Left ventricle myocardium inferior (tissue), 1 donor: ENCODE measurements at places on chromosomes 2 and 18. TPM values are rescaled to one million over a fixed set of nuclear protein-coding genes. Genes with fewer than 3 reads are reported as not detected.

DNA sequence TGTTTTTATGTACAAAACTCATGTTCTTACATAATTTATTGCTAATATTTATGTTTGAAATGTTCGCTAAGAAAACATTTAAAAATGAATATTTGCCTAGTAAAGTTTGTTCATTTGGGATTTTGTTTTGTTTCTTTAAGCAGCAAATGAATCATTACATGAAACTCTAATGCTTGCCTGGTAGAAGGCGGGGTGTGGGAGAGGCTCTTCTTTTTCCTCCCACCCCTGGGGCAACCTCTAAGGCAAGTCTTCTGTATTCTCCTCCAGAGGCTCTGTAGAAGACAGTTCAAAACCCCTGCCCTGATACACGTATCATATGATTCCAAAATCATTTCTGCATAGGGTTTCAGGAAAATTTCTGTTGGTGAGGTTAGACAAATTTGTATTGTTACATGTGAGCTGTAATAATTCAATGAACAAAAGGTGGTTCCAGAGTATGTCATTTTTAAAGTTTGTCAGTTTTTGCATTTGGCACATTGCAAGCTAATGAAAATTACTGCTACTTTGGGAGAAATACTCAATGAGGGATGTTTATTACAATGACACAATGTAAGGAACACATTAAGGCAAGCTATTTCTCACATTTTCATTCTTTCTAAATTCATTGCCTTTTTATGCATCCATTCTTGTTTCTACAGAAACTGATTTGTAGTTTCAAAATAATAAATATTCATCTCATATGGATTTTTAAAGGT lies 302.3 kb upstream of the UBE2E3 start:
- no peak overlapping the region for H3K27ac ChIP-seq
- no peak overlapping the region for H3K4me3 ChIP-seq
- H3K4me1 ChIP-seq: no peaks in the 10 kb centered on the region
- peaks cover 24% of the 10 kb centered on the region for H3K27me3 ChIP-seq

The PNKD gene
- 75.4 TPM for total RNA-seq

DNA sequence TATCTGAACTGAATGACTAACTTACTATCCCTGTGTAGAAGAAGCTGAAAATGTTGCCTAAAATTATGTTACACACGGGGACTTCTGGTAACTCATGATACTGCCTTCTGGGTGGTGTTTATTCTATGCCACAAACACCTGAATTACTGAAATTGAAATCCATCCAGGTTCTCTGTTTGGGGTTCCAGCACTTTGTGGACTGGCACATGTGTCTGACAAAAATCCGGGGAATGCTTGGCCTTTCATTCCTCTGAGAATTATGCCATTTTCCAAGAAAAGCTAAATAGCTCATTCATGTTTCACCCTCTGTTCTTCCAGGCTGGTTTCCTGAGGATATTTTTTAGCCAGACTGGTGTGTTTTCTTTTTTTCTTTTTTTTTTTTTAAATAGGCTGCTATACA lies 59.5 kb upstream of the POU3F3 start:
- H3K27me3 ChIP-seq: peaks cover 59% of the 10 kb centered on the region
- no peak overlapping the region for H3K27ac ChIP-seq
- peaks cover 7% of the 10 kb centered on the region for H3K4me1 ChIP-seq
- H3K4me3 ChIP-seq: no peak overlapping the region
- no peaks in the 10 kb centered on the region for H3K36me3 ChIP-seq

DNA sequence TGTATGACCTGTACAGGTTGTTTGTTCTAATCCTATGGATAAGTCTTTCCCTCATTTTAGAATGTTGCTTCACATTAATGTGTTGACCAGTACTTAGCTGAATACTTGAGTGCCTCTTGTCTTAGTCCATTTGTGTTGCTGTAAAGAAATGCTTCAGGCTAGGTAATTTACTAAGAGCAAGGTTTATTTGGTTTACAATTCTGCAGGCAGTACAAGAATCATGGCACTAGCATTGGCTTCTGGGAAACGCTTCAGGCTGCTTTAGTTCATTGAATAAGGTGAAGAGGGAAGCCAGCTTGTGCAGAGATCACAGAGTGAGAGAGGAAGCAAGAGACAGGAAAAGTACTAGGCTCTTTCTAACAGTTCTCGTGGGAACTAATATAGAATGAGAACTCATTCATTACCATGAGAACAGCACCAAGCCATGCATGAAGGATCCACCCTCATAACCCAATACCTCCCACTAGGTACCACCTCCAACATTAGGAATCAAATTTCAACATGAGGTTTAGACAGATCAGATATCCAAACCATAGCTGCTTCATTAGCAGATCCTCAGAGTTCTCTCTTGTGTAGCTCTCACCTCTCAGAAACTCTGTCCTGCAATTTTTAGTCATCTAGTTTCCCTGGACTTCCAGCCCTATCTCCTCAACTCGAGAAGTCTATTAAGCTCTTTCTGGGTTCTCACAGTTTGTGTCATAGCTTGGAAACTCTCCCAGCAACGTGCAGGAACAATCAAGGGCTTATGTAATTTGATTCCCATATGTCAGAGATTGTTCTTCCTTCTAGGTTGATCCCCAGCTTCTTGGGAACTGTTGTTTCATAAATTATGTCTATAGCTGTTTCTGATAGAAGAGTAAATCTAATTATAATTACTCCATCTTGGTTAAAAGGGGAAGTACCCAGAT lies 2082.3 kb upstream of the CELF4 start:
- H3K27ac ChIP-seq: no peak overlapping the region
- H3K4me3 ChIP-seq: no peak overlapping the region
- no peak for DNase-seq
- H3K36me3 ChIP-seq: no peaks in the 10 kb centered on the region
- no peaks in the 10 kb centered on the region for H3K27me3 ChIP-seq
- no peaks in the 10 kb centered on the region for H3K4me1 ChIP-seq

GRCh38 chr18:48408111-48408726 lies 964 bp downstream of the ZBTB7C start:
- peak overlapping the region; percentile 88 for H3K27ac ChIP-seq
- peaks cover 38% of the 10 kb centered on the region for H3K27me3 ChIP-seq
- H3K36me3 ChIP-seq: no peaks in the 10 kb centered on the region
- peak; percentile 23 for DNase-seq
- peak overlapping the region; percentile 84 for H3K4me3 ChIP-seq

The STON1 gene
- 6.9 TPM for total RNA-seq

DNA sequence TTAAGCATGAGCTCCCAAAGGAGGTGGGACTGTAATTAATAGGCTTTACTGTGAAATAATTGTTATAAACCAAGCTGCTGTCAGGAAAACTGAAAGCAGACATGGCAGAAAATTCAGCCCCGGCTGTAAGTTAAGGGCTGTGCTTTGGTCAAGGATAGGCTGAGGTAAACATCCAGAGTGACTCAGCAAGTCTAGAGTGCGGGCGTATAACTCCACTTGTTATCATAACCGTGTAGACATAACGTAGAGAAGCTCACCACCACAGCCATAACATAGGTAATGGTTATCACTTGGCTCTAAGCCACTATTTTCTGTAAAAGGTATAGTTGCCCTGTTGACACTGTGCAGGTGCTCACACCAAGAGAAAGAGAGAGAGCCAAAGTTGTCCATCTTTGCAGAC lies 316.8 kb downstream of the DCDC2C start:
- no peaks in the 10 kb centered on the region for H3K27me3 ChIP-seq
- no peak overlapping the region for H3K27ac ChIP-seq
- H3K4me3 ChIP-seq: no peak overlapping the region
- H3K36me3 ChIP-seq: no peaks in the 10 kb centered on the region
- DNase-seq: no peak

The ANKRD30B gene
- not detected for total RNA-seq

GRCh38 chr2:108920686-108921085 lies 68.3 kb downstream of the EDAR start:
- H3K4me1 ChIP-seq: peaks cover 2% of the 10 kb centered on the region
- no peak overlapping the region for H3K27ac ChIP-seq
- no peaks in the 10 kb centered on the region for H3K36me3 ChIP-seq
- peaks cover 25% of the 10 kb centered on the region for H3K27me3 ChIP-seq

GRCh38 chr2:236636261-236636660 lies 66.6 kb downstream of the ACKR3 start:
- H3K4me1 ChIP-seq: peaks cover 12% of the 10 kb centered on the region
- no peak overlapping the region for H3K27ac ChIP-seq
- no peaks in the 10 kb centered on the region for H3K36me3 ChIP-seq
- H3K4me3 ChIP-seq: no peak overlapping the region
- no peak for DNase-seq
- no peaks in the 10 kb centered on the region for H3K27me3 ChIP-seq

The CKAP2L gene
- 0.38 TPM for total RNA-seq

DNA sequence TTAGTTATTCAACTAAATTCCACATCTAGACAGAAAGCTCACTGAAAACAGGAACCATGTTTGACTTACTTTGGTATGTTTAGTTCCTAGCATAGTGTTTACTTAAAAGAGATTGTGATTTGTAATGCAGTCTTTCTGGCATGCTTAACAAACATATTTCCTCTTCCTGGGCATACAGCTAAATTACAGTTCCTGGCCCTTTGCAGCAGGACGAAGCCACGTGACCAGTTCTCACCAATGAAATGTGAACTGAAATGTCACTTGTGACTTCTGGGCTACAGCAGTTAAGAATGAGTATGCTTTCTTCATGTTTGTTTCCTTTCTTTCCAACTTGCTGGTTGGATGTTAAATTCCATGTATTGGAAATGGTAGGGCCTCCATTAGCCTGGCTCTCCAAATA lies 330.5 kb downstream of the FIGN start:
- no peak for DNase-seq
- no peaks in the 10 kb centered on the region for H3K4me1 ChIP-seq
- no peaks in the 10 kb centered on the region for H3K27me3 ChIP-seq

The LTBP1 gene
- total RNA-seq: 88.9 TPM

DNA sequence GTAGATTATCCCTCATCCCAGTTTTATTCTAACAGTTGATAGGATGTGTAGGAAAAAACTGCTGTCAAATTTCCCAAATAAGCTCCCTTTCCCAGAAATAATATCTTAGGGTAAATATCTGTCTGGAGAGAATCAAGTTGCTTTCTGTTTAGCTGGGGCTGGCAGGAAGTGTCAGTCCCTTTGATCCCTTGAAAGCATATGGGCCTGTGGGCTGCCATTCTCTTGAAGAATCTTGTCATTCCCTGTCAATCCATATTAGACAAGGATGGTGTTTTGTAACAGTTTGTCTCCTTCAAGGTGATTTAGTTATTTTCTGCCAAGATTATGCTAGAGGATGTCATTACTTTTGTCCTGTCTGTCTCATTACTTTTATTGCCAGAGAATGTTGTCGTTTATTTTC lies 37.1 kb upstream of the UBE2E3 start:
- DNase-seq: no peak
- H3K4me3 ChIP-seq: no peak overlapping the region
- no peaks in the 10 kb centered on the region for H3K4me1 ChIP-seq
- H3K27ac ChIP-seq: no peak overlapping the region

The TDRD15 gene
- not detected for total RNA-seq

DNA sequence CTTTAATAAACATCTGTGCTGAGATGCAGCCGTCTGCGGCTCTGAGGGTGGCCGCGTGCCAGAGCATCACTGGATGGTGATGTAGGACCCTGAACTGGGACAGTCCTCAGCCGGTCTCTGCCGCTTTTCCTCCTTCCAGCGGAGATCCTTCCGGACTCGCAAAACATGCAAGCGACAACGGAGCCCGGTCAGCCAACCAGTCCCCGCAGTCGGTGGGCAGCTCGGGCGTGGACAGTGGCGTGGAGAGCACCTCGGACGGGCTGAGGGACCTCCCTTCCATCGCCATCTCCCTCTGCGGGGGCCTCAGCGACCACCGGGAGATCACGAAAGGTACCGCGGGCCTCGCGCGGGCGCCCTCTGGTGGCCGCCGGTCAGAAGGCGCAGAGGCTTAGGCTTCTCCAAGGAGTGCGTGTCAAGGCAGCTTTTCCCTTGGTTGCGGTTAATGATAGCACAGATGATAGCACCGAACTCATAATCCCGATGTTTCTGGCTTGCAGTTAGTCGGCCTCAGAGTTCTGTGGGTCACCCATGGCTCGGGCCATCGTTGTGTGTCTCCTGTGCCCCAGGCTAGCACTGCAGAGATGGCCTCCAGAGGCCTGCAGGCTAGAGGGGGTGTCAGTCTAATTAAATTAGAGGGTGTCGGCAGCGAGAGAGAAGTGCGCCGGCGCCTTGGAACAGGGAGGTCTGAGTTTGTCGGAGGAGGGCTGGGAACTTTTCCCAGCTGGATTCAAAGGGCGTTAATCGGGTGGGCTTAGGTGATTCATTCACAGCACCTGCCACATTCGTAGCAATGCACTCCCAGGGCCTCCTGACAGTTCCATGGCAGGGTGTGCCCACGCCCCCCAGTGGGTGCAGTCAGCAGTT lies 38.5 kb downstream of the LPIN1 start:
- no peak overlapping the region for H3K27ac ChIP-seq
- no peaks in the 10 kb centered on the region for H3K27me3 ChIP-seq
- peaks cover 98% of the 10 kb centered on the region for H3K36me3 ChIP-seq
- peak overlapping the region; percentile 61 for H3K4me3 ChIP-seq

GRCh38 chr18:78378983-78379382 lies 600.6 kb upstream of the SALL3 start:
- no peak for DNase-seq
- no peak overlapping the region for H3K4me3 ChIP-seq
- H3K27ac ChIP-seq: no peak overlapping the region
- no peaks in the 10 kb centered on the region for H3K4me1 ChIP-seq
- H3K36me3 ChIP-seq: no peaks in the 10 kb centered on the region
- no peaks in the 10 kb centered on the region for H3K27me3 ChIP-seq

- H3K27ac ChIP-seq: no peak overlapping the region
- H3K4me3 ChIP-seq: no peak overlapping the region
- no peak for DNase-seq
Measured at GRCh38 chr2:199490049-199490448, 32.3 kb upstream of the SATB2 start.

DNA sequence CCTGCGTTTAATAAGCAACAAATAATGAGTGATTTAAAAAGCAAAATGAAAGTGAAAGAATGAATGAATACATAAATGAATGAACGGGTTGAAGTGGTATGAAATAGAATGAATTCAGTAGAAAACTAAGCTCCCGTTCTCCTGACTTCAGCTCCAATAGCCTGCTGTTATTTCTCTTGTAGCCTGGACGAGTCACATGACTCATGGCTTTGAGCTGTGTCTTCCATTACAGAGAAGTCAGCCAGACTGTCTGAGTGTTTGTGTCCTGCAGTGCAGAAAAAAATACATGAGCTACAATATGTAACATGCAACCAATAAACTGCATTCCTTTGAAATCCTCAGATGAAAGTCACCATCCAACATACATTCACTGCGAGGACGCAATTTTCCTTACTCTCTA lies 21.2 kb downstream of the SCG2 start:
- H3K27ac ChIP-seq: no peak overlapping the region
- no peak for DNase-seq
- H3K4me1 ChIP-seq: peaks cover 5% of the 10 kb centered on the region
- peak overlapping the region; percentile 12 for H3K4me3 ChIP-seq
- no peaks in the 10 kb centered on the region for H3K27me3 ChIP-seq
- H3K36me3 ChIP-seq: no peaks in the 10 kb centered on the region

GRCh38 chr18:55650363-55650870 lies 62.4 kb upstream of the TCF4 start:
- no peak overlapping the region for H3K4me3 ChIP-seq
- no peaks in the 10 kb centered on the region for H3K36me3 ChIP-seq
- no peaks in the 10 kb centered on the region for H3K4me1 ChIP-seq
- H3K27ac ChIP-seq: no peak overlapping the region
- DNase-seq: no peak

DNA sequence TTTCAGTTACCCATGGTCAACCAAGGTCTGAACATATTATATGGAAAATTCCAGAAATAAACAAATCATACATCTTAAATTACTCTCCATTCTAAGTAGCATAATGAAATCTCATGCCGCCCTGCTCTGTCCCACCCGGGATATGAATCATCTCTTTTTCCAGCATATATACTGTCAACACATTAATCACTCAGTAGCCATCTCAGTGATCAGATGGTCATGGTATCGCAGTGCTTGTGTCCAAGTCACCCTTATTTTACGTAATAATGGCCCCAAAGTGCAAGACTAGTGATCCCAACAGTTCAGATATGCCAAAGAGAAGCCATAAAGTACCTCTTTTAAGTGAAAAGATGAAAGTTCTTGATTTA lies 43.8 kb downstream of the OSBPL6 start:
- no peaks in the 10 kb centered on the region for H3K27me3 ChIP-seq
- H3K27ac ChIP-seq: no peak overlapping the region
- H3K36me3 ChIP-seq: no peaks in the 10 kb centered on the region
- peaks cover 36% of the 10 kb centered on the region for H3K4me1 ChIP-seq
